ENCODE measurements at places on chromosomes 7 and 10.

GRCh38 chr7:20786049-20786412, 655 bp downstream of the SP8 start:
- no peak for DNase-seq

GRCh38 chr10:132170561-132171361, 16.0 kb upstream of the DPYSL4 start:
- DNase-seq = no peak

DNA sequence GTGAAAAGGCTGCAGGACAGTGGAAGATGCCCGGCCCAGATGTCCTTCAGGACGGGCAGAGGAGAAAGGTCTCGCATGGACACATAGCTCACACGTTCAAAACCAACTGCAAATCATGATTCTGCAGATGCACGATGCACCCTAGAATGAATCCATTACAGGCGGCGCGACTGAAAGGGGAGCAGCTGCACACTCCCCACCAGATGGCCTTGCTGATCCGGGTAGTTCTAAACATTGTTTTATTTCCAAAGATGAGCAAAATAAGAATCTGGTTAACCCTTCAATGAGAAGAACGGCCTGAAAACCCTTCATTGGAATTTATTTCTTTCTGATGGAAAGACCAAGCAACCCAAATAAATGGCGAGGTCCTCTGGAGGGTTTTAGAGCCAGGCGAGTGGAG, 33.8 kb downstream of the CHST15 start:
- DNase-seq = no peak

DNA sequence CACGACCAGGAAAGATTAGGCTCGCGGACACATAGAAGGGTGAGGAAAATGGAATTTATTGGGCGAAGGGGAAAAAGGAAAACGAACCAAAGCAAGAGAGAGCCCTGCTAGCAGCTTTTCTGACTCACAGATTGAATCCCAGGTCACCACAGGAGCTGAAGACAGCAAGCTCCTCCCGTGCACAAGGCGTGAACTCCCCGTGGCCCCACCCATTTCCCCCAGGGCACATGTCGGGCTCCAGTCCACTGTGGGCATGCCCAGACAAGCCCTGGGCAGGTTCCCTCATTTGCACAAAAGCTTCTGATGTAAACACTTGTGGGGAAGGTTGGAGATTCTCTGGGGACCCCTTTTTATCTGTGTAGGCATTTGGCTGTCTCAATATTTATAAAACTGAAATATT, 582.4 kb downstream of the SUGCT start:
- DNase-seq = peak; percentile 31

DNA sequence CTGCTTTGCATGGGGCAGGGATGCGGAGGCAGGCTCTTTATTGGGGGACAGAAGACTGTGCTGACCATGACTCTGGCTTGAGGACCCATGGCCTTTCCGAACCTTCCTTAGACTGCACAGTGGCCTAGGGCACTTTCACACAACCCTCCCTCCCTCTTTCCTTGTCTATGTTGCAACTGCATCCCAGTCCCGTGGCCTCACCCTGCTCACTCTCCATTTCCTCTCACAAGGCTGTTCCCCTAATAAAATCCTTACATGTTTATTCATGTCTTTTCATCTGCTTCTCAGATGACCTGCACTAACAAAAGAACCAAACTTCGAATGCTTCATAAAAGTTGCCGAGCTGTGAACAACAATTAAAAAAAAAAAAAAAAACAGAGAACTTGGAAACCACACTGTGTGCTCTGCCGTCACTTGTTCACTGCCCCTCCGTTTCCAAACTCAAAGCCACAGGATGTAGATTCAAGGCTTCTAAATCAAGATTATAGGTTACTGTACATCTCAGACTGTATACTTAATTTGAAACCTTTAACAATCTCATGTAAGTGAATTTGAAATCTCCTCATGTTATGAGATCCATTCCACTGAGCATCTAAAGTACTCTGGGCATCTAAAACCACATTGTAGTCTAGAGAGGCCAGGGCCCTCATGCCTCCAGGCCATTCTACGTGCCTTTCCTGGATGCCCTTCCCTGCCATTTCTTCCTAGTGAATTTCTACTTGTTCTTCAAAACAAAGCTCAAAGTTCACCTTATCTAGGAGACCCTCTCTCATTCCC, 265.9 kb downstream of the SNX13 start:
- no peak for DNase-seq

DNA sequence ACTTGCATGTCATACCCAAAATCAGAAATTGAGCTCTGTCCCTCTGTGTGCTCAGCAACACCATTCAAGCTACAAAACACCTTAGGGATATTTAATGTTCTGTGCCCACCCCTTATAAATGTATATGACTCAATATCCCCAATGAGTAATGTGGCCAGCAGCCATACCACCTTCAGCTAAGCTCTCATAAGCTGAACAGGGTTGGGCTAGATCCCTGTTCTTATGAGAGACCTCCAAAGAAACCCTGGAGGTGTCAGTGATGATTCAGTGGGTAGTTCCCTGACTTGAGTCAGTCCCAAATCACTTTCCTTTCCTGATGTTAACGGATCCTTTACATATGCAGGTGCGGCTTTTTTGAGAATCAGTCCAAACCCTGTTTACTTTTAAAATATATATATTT, 253.8 kb downstream of the CREB5 start:
- no peak for DNase-seq

GRCh38 chr7:138349841-138350700, 110.0 kb upstream of the TRIM24 start:
- no peak for DNase-seq

DNA sequence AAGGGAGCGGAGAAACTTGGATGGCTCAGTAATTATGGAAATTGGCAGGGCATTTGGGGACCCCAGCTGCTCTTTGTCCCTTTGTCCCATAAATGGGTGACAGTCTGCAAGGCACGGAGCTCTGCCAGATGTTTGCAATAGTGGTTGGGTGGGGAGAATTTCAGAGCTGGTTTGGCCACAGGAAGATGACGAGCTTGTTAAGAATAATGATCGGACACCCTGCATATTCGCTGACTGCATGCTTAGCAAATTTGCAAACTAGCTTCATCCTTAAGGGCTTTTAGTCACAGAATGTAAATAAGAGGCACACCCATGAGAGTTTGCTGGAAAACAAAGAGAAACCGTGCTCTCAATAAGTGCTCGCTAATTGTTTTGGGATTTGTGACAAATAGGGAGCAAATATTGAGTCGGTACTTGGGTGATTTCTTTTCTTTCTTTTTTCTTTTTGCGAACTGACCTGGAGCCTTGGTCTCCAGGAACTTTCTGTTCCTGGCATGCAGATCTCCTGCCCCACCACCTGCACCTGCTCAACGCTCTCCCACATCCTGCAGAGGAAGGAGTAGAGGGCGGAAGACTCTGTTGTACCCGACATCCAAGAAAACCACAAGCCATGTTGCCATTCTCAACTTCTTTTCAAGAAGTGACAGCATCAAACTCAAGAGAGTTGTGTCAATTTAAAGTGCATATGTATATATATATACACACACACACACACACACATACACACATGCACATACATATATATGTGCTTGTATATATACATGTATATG, 238.9 kb downstream of the CAMK1D start:
- no peak for DNase-seq

- DNase-seq = no peak
Measured at GRCh38 chr7:47970761-47971160, 8.7 kb downstream of the HUS1 start.

DNA sequence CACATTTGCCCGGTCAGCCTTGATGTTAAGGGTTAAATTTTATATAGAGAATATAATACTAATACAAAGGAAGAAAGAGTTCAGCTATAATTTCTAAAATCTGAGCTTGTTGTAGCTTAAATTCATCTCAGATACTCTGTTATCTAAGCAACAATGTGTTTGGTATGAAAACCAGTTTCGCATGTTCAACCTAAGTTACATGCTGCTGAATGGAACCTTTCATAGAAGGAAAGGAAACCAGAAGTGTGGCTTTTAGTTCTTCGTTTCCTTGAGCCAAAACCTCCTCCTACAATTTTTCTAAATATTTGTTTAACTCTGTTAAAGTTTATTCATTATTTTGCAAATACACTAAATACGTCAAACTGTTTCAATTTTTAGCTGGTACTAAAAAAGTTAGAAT, 18.5 kb downstream of the AGR2 start:
- DNase-seq = no peak

DNA sequence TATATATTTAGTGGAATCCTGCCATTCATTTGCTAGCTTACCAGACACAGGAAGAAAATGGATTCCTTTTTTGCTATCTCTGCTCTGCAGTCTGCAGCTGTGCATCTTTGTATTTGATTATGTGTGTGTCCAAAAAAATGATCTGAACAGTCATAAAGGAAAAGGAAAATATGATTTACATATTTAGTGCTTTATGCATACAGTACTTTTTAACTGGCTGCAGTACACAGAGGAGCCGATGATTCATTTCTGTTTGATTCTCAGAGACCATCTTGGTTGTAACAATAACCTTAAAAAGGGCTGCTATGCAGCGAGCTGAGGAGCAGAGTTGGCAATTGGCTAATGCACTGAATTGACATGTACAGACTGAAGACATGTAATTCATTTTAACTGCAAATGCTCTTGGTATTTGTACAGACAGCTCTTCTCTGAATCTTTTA, 151.3 kb upstream of the FZD1 start:
- DNase-seq = no peak

- DNase-seq = no peak
Measured at GRCh38 chr7:74302745-74303221, 13.6 kb downstream of the CLIP2 start.

DNA sequence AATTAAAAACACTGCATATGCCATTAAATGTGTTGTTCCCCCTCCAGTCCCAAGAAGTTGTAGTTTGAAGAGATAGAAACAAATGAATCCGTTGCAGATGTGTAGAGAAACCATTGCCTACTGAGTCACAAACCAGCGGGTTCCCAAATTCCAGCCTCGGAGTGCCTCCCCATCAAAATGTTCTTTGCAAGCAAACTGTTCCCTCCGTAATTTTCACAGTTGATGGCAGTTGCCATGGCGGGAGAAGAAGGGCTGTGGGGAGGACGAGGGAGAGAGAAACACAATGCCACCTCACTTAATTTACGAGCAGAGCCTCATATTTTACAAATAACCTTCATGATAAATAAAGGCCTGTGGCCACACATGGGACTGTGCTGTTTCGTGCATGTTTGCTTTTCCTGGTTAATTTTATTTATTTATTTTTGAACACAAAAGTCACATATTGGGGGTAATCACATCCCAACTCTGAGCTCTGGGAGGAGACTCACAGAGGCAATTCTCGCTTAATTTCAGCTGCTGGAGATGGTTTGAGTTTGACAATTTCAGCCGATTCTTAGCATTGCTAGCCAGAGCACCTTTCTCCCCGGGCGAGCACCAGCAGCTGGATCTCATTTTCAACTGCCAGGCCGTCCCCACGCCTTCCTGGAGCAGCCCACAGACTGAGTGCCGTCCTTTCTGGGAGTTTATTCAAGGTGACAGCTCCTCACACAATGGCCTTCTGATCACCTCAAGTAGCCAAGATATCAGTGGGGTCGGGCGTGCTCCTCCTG, 1084.2 kb downstream of the KCNMA1 start:
- DNase-seq = no peak

DNA sequence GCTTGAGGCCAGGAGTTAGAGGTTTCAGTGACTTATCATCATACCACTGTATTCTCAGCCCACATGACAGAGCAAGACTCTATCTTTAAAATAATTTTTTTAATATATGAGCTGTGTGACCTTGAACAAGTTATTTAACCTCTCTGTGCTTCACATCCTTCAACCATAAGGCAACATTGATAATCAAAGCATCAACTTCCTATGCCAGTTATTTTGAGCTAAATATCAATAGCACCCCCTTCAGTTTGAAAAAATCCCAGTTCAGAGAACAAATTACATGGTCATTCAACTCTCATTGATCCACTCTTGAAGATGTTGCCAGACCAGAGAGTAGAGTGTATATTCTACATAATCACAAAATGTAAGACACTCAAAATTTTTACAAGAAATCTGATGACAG, 53.0 kb downstream of the ASNS start:
- no peak for DNase-seq

DNA sequence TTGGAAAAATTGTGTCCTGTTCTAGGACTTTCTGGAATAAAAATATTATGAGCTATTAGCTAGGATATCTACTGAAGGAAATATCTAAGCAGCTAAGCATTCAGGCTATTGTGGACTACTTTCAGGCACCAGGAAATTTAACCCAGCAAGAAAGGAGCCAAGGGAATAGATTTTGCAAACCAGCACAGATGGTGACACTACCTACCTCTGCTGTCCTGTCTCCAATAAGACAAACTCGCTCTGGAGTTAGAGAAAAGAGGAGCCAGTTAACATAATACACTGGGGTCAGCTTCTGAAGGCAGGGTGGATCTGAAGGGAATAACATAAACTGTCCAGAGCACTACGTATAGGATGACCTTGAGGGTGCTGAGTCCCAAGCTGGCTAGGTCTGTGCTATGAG, 223.7 kb upstream of the PRSS58 start:
- no peak for DNase-seq

DNA sequence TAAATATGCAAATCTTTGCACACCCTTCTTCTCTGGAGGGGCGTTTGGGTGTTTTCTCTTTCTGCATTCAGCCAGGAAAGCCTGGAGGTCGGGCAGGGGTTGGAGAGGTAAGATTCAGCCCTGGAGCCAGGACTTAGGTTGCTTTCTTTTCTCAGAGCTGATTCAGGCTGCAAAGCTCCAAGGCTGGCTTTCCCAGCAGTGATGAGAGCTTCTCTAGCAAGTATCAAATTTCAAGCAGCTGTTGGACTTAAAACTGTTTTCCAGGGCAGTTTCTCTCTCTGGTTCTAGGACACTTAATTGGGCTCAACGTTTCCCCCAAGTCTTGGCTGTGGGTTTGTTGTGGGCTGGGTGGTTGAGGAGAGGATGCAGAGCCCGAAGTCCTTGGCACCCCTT, 608 bp downstream of the AKR1B10 start:
- no peak for DNase-seq

- no peak for DNase-seq
Measured at GRCh38 chr7:80370587-80370986, 141.3 kb downstream of the GNAT3 start.

- no peak for DNase-seq
Measured at GRCh38 chr10:113613977-113614690, 49.7 kb downstream of the NRAP start.

- no peak for DNase-seq
Measured at GRCh38 chr10:79179164-79179956, 110.6 kb downstream of the ZMIZ1 start.

GRCh38 chr7:49791088-49791741, 17.8 kb downstream of the VWC2 start:
- no peak for DNase-seq

DNA sequence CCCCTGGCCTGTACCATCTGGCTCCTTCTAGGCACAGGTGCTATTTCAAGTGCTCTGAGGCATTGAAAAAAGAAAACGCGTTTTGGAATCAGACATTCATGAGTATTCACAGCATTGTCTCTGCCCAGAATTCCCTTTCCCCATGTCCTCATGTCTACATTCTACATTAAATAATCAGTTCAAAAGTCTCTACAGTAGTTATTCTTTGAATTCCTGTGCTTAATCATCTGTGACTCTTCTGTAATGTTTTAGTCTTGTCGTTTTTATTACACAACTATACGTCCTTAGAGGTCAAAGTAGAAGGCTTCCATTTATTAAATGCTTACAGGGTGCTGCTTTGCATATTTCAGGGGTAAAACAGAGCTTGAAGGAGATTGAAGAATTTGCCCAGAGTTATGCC, 95.7 kb downstream of the BICC1 start:
- no peak for DNase-seq
